Karpas-422 (cell line): ENCODE measurements at places on chromosomes 11 and 22. TPM values are rescaled to one million over a fixed set of nuclear protein-coding genes. Genes with fewer than 3 reads are reported as not detected.
A peak's percentile ranks its signal among the peaks of the same experiment; 100 is the strongest.

- no peak overlapping the region for H3K4me3 ChIP-seq
- no peaks in the 10 kb centered on the region for H3K4me1 ChIP-seq
- DNase-seq = peak; percentile 92
- no peak overlapping the region for H3K27ac ChIP-seq
Observed at GRCh38 chr11:104946907-104947306, 21.5 kb downstream of the CASP4 start.

DNA sequence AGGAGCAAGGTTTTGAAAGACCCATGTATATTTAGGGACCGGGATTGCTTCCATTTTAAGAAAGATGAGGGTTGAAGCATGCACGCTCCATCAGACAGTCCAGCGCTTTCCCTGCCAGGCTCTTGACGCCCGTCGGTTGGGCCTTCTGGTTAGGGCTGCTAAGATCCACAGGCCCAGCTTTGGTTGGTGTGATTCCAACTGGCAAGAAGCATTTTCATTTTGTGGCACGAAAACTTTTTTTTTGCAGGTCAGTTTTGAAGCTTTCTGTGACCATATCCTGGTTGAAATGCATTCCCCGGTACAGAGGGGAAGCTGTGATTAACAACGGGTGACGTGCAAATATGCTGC, 34.3 kb upstream of the MPPED1 start:
- no peaks in the 10 kb centered on the region for H3K36me3 ChIP-seq
- no peak overlapping the region for H3K27ac ChIP-seq
- no peak for DNase-seq
- no peaks in the 10 kb centered on the region for H3K27me3 ChIP-seq
- H3K4me3 ChIP-seq = no peak overlapping the region

- H3K27ac ChIP-seq = no peak overlapping the region
- H3K4me3 ChIP-seq = no peak overlapping the region
- DNase-seq = peak; percentile 4
- no peaks in the 10 kb centered on the region for H3K4me1 ChIP-seq
Observed at GRCh38 chr11:5362017-5362625, 10.8 kb downstream of the OR51B6 start.

DNA sequence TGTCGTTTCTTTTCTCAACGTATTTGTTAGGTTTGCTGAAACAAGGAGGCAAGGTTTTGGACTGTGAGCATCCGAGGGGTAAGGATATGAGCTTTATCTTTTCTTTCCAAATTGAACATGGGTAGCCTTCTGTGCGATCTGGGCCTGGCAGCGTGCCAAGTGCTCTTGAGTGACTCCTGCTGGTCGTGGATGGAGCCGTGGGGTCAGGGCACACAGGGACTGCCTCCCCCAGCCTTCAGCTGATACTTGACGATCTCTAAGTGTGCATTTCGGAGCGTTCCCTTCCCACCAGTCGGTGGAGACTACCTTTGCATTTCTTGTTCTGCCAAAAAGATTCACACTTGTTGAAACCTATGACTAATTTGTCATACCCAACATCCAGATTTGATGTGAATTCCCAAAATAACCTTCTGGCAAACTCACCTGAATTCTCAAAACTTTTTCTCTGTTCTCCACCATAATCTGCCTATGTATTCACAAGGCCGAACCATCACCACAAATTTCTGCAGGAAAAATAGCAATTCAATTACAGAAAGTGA, 40.1 kb upstream of the CLMP start:
- no peak overlapping the region for H3K27ac ChIP-seq
- no peaks in the 10 kb centered on the region for H3K36me3 ChIP-seq
- H3K4me1 ChIP-seq = no peaks in the 10 kb centered on the region
- no peaks in the 10 kb centered on the region for H3K27me3 ChIP-seq

DNA sequence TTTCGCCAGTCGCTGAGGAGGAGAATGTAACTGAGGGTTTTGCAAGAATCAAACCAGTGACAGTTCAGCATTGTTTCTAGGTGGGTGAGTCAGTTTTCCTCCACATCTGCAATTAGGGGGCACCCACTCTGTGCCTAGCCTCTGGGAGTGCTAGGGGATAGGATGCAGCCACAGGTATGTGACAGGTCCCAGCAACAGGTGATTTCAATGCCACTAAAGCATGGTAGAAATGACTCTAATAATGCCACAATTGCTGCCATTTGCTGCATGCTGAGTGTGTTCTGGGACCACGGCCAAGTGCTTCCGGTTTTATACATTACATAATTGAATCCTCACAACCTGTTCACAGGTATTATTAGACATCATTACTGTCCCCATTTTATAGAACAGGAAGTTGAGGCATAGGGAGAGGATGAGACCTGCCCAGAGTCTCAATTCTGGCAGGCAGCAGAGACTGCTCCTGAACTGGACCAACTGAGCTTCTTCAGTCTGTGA, 556 bp downstream of the CRYBB2 start:
- H3K27me3 ChIP-seq = no peaks in the 10 kb centered on the region
- no peaks in the 10 kb centered on the region for H3K36me3 ChIP-seq

DNA sequence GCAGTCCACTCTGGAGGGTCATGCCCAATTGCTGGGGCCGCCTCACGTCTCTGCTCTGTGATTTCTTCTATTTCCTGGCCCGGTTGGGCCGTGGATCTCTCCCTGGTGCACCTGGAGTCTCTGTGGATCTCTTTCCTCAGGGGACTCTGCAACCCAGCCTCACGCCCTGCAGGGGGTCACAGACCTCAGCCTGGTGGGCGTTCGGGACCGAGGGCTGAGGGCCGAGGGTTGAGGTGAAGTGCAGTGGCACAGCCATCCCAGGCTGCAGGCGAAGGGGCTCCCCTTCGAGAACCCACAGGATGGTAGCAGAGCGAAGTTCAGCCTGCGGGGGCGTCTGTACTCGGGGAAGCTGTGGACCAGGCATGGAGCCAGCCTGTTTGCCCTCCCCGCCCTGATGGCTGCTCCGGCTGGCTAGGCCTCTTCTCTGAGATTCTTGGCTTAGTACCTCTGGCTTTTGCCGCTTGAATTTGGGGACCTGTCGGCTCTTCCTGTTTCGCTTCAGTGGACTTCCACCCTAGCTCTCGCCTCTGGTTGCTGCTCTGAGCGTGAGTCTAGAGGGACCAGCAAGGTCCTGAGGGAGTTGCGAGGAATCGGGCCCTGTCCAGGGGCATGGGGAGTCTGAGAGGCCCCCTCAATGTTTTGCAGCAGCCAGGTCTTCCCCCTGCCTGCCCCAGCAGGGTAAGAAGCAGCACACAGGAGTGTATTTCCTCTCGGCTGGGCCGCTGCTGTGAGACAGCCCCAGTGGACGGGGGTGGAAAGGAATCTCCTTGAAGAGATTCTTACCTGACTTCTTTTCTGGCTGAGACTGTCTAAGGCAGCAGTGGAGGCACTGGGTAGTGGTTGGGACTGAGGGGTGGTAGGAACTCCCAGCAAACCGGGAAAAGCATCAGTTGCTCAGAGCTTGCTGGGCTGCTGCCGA, 140.8 kb downstream of the TBC1D22A start:
- H3K4me3 ChIP-seq = no peak overlapping the region
- H3K27me3 ChIP-seq = no peaks in the 10 kb centered on the region
- no peaks in the 10 kb centered on the region for H3K36me3 ChIP-seq

- no peak for DNase-seq
- no peaks in the 10 kb centered on the region for H3K36me3 ChIP-seq
- no peak overlapping the region for H3K4me3 ChIP-seq
- H3K27me3 ChIP-seq = no peaks in the 10 kb centered on the region
Observed at GRCh38 chr22:46040471-46041465, 63.8 kb upstream of the WNT7B start.

DNA sequence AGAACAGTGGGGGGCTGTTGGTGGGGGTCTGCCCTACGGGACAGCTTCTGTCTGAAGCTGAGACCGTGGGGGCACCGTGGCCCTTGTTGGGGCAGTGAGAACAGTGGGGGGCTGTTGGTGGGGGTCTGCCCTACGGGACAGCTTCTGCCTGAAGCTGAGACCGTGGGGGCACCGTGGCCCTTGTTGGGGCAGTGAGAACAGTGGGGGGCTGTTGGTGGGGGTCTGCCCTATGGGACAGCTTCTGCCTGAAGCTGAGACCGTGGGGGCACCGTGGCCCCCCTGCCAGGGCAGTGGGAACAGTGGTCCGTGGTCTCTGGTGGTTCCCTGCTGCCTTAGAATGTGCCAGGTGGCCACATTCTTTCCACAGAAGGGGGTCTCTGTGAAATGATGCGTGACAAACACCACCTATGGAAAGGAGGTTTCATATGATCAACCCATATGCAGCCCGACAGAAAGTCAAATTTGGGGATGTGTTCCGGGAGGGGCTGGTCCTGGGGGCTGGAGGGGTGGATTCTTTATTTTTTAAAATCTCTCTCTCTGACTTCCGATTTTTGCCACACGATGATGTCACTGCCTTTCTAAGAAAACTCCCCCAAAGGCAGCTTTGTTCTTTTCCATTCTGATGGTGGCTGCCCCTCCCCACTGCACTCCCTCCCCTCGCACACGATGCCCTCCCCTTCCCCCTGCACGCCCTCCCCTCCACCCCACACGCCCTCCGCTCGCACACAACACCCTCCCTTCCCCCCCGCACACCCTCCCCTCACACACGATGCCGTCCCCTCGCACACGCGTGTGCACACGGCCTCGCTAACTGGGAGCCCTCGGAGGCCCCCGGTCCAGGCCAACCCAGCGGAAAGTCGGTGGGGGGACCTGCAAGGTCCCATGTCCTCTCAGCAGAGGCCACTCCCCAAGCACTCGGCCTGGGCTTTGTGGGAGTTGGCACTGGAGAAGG, 1186.5 kb downstream of the BRD1 start:
- DNase-seq = no peak
- H3K4me3 ChIP-seq = no peak overlapping the region
- no peaks in the 10 kb centered on the region for H3K36me3 ChIP-seq
- no peaks in the 10 kb centered on the region for H3K4me1 ChIP-seq

DNA sequence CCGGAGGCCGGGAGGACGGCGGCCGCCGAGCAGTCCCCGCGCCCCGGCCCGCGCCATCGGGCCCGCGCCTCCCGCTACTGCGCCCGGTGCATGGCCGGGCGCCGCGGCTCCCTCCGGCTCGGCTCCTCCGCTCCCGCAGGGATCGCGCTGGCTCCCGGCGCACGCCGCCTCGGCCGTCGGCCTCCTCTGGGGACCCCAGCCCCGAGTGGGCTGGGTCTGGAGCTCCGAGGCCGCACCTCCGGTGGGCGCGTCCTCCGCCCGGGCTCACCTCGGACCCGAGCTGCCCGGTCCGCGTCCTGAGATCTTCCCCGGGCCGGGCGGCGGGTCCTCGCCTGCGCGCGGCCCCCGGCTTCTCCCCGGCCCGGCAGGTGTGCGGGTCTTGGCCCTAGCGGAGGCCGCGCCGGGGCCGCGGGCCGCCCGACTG, 251 bp downstream of the SHISA8 start:
- H3K36me3 ChIP-seq = no peaks in the 10 kb centered on the region
- H3K4me1 ChIP-seq = peaks cover 63% of the 10 kb centered on the region
- no peaks in the 10 kb centered on the region; the same call in 1 of the 2 replicates for H3K27me3 ChIP-seq
- no peak overlapping the region for H3K27ac ChIP-seq
- DNase-seq = no peak
- H3K4me3 ChIP-seq = peak overlapping the region; percentile 60

GRCh38 chr11:111777094-111778046, 11.2 kb upstream of the PPP2R1B start:
- peak; percentile 100 for DNase-seq
- peak overlapping the region; percentile 4; the same call in 1 of the 2 replicates for H3K4me3 ChIP-seq
- no peaks in the 10 kb centered on the region for H3K36me3 ChIP-seq
- H3K4me1 ChIP-seq = peaks cover 20% of the 10 kb centered on the region

- H3K27me3 ChIP-seq = no peaks in the 10 kb centered on the region
- no peak overlapping the region for H3K4me3 ChIP-seq
- no peak overlapping the region for H3K27ac ChIP-seq
- no peak for DNase-seq
- no peaks in the 10 kb centered on the region for H3K4me1 ChIP-seq
Observed at GRCh38 chr11:128342511-128343134, 244.7 kb downstream of the ETS1 start.

- no peaks in the 10 kb centered on the region for H3K36me3 ChIP-seq
- no peaks in the 10 kb centered on the region for H3K4me1 ChIP-seq
- H3K27me3 ChIP-seq = no peaks in the 10 kb centered on the region
- DNase-seq = no peak
- no peak overlapping the region for H3K27ac ChIP-seq
Observed at GRCh38 chr11:94882931-94883330, 90.4 kb downstream of the CWC15 start.

DNA sequence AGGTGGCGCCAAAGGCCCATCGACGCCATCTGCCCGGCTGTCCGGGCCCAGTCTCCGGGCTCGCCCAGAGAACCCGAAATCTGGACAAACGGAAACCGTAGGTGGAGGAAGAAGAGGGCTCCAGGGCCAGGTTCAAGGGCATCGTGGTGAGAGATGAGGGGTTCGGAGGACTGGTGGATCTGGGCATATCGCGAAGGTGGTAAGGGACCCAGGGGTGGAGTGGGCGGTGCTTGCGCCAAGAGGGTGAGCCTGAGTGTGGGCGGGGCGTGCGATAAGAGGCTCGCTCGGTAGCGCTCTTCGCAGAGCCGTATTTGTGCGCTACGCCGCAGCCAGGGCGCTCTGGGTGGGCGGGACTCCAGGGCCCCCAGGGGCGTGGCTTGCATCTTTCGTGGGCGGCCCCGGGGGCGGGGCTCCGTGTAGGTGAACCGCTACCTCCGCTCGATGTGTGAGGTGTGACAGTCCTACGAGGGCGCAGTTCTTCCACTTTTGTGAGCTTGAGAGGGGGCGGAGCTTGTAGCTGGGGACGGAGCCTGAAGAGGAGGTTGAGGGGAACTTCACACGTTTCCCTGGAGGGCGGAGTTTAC, 4.8 kb downstream of the CD248 start:
- no peaks in the 10 kb centered on the region for H3K36me3 ChIP-seq
- H3K4me3 ChIP-seq = peak overlapping the region; percentile 65
- H3K27ac ChIP-seq = peak overlapping the region; percentile 62
- peak; percentile 98 for DNase-seq
- no peaks in the 10 kb centered on the region for H3K27me3 ChIP-seq

- H3K4me3 ChIP-seq = no peak overlapping the region
- H3K4me1 ChIP-seq = peaks cover 10% of the 10 kb centered on the region
- DNase-seq = no peak
- H3K27ac ChIP-seq = no peak overlapping the region
- no peaks in the 10 kb centered on the region for H3K36me3 ChIP-seq
Observed at GRCh38 chr11:111206472-111206871, 39.1 kb upstream of the POU2AF2 start.

DNA sequence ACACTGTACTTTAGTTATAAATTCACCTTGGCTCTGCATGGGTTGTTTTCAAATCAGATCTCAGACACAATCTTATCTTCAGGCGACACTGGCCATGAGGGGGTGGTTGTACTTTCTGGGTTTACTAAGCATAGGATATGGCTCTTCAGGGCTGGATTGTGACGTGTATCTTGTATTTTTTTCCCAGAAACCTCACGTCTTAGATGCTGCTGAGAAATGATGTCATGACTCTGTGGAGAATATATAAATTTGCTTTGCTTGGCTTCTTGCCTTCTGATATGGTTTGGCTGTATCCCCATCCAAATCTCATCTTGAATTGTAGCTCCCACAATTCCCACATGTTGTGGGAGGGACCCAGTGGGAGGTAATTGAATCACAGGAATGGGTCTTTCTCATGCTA, 82.8 kb upstream of the VSTM5 start:
- H3K27me3 ChIP-seq = no peaks in the 10 kb centered on the region
- H3K27ac ChIP-seq = no peak overlapping the region
- no peaks in the 10 kb centered on the region for H3K36me3 ChIP-seq

- peak overlapping the region; percentile 79 for H3K27ac ChIP-seq
- H3K36me3 ChIP-seq = peaks cover 12% of the 10 kb centered on the region; the same call in 1 of the 2 replicates
- peaks cover 29% of the 10 kb centered on the region for H3K4me1 ChIP-seq
- H3K27me3 ChIP-seq = no peaks in the 10 kb centered on the region
- H3K4me3 ChIP-seq = 0 out of 2 replicates have a peak overlapping the region, but pooled peaks have one; percentile 1
Observed at GRCh38 chr22:31789803-31790202, 36.0 kb downstream of the DEPDC5 start.

Gene BTG4
- not detected in 2 replicates for total RNA-seq

Gene EFEMP2
- total RNA-seq = 1.3 and 2.6 TPM in 2 replicates

Gene KDELR3
- not detected in 2 replicates for total RNA-seq

Gene BRMS1
- 32.0 and 57.1 TPM in 2 replicates for total RNA-seq
